ENCODE measurements at places on chromosomes 7 and 10.

GRCh38 chr10:51109801-51110533 lies 35.7 kb downstream of the PRKG1 start:
- peak; percentile 48 for DNase-seq

DNA sequence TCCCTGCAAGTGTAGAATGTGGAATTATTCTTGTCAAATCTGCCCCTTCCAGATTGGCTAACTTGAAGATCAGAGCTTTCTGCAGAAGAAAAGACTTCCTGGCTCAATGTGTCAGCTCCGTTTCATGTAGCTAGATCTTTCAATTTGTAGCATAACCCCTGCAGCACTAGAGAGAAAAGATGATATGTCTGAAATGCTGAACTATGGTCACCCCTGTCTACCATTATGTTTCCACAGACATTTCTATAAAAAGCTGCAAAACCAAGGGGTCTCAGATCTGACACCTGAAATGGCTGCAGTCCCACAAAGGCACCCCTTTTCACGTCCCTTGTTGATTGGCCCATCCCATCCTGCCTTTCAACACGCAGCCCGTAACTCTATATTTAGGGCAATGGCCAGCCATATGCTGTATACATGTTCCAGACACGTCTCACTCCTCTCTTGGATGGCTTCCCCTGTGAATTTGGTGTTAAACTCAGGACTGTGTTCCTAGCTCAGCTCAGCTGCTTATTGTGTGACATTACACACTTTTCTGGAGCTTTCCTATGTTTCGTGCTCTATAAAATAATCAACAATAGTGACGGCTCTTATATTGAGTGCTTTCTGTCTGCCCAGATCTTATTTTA lies 648.6 kb upstream of the CELF2 start:
- DNase-seq: no peak

- peak; percentile 90 for DNase-seq
Measured at GRCh38 chr10:74067373-74068352, 69.7 kb downstream of the VCL start.

GRCh38 chr7:17266565-17266964 lies 31.9 kb upstream of the AHR start:
- no peak for DNase-seq

- no peak for DNase-seq
Measured at GRCh38 chr7:26991796-26992195, 104.0 kb downstream of the HOXA1 start.

DNA sequence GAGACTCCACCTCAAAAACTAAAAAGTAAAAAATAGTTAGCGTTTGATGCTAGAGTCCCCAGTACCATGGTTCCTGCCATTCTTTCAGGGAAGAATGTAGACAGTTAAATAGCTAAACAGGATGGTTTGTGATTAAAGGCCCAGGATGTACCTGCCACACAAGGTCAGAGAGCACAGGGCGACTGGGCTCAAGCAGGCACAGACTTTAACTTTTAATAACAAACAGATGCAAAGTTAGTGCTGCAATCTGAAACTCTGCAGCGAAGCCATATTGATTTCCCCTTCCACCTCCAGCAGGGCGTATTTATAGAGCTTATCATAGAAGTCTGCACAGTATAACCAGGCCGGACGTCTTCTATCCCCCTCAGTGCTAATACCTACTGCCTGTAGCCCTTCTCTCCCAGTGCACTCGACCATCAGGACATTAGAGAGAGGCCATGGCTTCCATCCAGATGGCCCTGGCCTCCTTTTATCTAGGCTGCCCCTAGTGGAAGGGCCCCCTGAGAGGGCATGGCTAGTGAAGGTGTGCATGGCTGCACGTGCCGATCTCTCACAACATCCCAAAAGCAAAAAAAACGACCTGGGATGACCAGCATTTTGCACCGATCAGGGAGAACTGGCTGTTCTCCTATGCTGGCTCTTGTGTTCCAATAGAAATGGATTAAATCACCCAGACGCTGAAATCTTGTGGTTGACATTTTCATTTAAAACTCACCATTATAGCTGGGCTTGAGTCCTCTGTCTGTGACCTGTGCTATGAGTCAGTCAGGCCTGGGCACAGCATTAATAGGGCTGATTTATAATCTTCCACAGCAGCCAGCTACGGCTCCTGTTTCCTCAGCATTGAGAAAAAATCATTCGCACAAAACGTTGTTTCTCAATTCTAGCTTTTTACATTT lies 7.6 kb upstream of the BAG3 start:
- no peak for DNase-seq

DNA sequence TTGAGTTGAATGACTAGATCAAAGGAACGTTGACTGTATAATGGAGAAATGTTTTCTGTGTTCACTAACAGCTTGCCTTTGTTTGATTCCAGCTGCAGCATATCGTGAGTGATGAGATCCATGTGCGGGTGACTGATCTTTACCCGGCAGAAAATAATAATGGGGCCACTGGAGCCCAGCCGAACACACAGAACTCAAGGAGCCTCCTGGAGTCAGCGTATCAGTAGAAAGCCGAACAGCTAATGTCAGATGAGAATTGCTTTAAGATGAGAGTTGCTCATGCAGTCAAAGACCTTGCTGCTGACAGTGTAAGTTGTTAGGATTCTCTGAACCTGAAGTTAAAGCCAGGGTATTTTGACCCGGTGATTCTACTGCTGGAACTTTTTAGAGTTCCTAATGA lies 34.3 kb upstream of the MTPAP start:
- DNase-seq: no peak

- peak; percentile 71 for DNase-seq
Measured at GRCh38 chr10:52644373-52645186, 128.0 kb downstream of the MBL2 start.

- no peak for DNase-seq
Measured at GRCh38 chr10:86105181-86105580, 261.4 kb downstream of the GRID1 start.

GRCh38 chr10:116775488-116776400 lies 33.4 kb upstream of the HSPA12A start:
- no peak for DNase-seq

DNA sequence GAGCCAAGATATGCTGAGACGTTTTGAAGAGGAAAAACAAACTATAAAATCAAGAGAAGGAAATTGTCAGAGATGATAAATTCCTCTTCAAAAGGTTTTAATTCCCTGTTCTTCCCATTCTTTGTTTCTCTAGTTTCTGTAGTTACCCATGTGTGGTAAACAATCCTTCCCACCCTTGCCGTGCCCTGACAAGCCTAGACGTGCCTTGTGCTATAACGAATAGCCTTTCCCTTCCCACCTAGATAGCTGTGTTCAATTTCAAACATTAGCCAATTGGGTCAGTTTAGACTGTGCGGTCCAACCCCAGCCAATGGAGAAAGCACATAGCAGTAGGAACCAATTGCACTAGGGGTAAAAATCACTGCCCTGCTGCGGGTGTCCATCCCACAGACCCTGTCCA lies 138.1 kb downstream of the RALA start:
- no peak for DNase-seq

- peak; percentile 84 for DNase-seq
Measured at GRCh38 chr10:3828404-3829155, 43.6 kb upstream of the KLF6 start.

- DNase-seq: no peak
Measured at GRCh38 chr10:80630324-80630723, 92.6 kb downstream of the SH2D4B start.

GRCh38 chr7:4158441-4159153 lies 523.5 kb upstream of the FOXK1 start:
- DNase-seq: no peak

- no peak for DNase-seq
Measured at GRCh38 chr7:45451342-45452035, 122.7 kb upstream of the ADCY1 start.

DNA sequence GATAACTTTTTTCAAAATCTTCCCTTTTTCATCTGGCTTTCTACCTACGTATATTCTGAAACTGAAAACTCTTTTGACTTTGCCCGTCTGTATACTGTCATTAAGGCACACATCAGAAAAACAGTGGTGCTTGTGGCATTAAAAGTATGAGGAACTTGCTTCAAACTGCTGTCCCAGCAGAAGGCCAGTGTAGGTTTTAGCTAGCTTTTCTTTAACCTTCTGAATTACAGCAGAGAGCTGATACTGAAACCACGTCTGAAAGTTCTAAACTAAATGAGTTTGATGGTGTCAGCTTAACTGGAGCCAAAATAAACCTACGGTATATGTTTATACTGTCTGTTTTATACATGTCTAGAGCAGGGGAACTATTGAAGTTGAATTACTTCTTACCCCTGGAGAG lies 283.4 kb downstream of the TFEC start:
- no peak for DNase-seq

DNA sequence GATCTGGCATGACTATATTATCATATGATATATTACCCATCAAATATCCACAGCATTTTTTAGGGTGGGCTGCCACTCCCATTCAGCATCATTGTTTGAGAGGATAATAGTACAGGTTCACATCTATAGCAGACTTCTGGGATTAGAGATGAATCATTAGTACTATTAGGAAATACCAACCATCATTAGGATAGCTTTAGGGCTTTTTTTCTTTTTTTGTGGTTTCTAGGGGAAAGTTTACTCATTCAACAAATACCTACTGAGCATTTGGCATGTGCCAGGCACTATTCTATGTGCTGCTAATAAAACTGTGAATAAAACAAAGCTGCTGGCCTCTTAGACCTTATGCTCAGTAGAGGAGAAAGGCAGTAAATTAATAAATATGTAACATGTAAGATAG lies 40.6 kb downstream of the NHLRC2 start:
- peak; percentile 73 for DNase-seq

All from cardiac fibroblast (primary cell).